ENCODE measurements at places on chromosomes 4 and X.

DNA sequence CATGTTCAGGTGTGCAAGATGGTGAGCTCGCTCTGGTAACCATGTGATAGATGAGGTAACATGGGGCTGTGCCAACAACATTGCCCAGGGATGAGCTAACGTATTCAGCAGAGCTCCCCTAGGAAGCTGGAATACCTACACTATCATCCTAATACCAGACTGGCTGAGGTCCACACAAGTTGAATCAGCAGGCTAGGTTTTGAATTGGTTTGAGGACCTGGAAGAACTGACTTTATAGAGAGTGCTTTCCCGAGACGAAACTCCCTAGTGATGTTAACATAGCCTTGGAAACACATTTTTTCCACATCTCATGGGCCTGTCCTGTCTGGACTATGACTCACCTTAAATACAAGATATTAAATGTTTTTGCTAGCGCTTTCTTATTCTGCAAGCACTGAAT lies 56.7 kb downstream of the IGFBP7 start:
- no peak for DNase-seq

DNA sequence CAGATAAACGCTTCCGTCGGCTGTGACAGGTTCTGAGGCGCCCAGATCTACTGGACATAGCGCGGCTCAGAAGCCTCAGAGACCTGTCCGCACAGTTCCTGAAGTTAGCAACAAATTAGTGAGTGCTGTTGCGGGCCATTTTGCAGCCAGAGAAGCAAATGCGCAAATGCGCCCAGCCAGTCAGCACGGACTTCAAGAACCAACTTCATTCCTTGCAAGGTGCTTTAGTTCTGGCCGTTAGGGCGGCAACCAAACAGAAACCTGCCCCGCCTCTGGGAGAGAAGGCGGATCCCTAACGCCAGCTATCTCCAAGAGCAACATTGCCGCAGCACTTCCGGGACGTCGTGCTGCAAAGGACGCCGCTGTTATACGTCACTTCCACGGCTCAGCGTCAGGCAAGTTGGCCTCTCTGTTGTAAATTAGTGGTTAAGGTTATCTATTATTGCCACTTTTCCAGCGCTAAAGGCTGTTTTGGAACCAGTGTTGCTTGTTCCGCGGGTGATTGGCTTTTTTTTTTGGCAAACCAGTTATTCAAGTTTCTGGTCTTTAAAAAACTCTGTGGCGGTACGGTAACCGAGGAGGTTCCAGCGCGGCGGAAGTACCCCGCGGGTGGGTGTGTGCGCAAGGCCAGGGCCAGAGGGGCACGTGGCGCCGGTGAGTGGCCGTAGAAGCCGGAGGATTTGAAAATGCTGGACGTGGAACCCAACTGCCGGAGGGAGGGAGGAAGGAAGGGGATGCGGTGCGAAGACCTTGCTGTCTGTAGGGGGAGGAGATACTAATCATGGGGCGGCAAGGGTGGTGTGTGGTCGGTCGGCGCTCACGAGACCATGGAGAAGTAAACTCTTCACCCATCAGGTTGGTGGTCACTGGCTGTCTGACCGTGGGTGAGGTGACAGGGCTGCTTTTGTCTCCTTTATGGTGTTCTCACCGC lies at the start of gene GAR1:
GAR1 (plus strand) TSS at position 612 of the 931 bp plus-strand sequence. CDS start 403 bp downstream, outside the sequence.
- peak; percentile 76 for DNase-seq

DNA sequence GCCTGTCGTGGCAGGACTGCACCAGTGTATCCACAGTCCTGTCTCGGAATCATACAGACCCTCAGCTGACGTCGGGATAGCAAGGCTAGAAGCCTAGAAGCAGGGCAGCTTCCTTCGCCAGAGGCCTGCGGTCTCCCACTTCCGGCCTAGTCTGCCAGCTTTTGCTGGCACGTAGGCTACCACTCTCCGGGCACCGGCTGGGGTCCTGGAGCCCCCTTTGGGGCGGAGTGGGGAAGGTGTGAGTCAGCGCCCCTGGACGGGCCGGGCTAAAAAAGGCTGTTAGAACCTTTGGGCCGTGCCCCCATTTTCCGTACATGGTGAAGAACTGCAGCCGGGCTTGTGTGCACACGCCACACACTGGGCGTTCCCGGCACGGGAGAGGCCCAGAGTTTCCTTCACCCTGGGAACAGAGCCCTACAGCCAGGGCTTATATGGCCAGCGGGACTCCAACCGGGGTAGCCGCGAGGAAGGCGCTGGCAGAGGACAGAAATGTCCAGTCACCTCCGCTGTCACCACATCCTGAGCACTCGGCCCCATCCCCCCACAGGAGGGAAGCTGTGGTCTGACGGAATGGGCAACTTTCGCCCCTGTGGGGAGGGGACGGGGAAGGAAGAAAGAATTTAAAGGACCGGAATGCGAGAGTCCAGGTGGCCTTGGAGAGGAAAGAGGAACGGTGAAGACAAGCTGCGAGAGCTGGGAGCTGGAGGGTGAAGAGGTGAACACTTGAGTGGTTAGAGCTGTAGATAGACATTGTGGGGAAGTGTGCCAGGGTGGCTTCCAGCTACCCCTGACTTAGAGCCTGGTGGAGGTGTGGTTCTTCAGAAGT lies 4.6 kb downstream of the MAGIX start:
- DNase-seq: no peak

DNA sequence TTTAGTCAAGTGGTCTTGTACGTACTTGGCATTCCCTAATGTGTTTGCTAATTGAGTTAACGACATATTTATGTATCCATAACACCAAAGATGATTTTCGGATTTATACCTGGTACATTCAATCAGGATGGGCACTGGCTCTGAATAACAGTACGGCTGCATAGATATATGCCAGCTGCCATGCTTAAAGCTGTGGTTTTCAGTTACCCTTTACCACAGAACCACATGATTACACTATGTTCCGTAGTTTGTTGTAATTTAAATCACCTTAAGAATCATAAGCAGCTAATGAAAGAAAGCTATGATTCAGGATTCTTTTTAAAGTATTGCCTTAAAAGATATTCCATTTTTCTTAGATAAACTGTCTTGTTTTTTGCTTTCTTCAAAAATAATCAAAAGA lies 53.6 kb downstream of the FIP1L1 start:
- DNase-seq: no peak

DNA sequence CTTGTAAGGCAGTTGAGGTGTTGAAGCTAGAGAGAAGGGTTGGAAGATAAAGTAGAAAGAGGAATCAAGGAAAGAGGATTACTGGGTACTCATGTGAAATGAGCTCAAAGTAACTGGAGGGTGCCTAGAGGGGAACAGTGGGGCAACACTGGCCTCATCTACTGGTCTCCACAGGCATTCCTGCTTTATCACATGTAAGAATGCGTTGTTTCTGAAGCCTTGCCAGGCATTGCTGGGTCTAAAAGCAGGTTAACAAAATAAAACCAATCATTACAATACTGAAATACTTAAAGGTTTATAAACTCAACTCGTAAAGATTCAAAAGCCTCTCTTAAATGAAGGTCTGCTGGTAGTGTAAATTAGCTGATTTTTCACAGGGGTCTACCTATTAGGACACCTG lies 96.0 kb downstream of the FANCB start:
- DNase-seq: no peak

DNA sequence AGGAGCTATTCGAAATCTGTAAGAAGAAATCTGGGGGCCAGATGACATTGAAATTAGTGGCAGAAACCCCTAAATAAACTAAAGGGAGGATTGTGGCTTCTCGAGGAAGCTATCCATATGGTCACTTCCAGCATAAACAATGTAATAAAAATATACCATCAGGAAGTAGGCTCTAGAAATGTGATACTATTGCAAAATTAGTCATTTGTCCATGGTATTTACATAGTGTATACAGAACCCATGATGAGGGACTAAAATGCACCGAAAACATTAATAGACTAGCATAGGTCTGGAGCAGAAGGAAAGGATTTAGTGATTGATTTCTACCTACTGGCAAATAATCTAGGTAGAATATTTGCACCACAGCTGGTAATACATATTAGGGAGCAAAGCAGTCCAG lies 1344.0 kb downstream of the FSTL5 start:
- DNase-seq: no peak

- DNase-seq: no peak
These were observed 147.1 kb downstream of the CPEB2 start for GRCh38 chr4:15149234-15149838.

DNA sequence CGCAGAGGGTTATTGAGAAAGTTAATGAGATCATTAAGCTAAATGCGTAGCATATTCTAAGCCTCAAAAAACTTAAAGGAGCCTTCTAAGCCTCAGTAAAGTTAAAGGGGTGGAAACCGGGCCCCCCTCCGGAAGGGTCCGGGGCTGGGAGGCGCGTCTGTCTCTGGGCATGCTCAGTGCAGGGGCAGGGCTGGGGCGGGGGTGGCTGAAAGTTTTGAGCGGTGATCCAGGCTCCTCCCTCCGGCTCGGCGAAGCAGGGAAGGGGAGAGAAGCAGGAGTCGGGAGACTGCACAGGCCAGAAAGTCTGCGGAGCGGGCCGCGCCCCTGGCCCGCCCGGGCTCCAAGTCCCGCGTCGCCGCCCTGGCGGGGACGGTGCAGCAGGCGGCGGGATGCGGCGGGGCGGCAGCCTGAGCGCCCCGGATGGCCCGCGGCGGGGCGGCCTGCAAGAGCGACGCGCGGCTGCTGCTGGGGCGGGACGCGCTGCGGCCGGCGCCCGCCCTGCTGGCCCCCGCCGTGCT lies at the start of gene EVC:
EVC (plus strand) TSS at position 241 of the 518 bp plus-strand sequence; CDS start at position 421, 180 bp downstream.
- DNase-seq: no peak

DNA sequence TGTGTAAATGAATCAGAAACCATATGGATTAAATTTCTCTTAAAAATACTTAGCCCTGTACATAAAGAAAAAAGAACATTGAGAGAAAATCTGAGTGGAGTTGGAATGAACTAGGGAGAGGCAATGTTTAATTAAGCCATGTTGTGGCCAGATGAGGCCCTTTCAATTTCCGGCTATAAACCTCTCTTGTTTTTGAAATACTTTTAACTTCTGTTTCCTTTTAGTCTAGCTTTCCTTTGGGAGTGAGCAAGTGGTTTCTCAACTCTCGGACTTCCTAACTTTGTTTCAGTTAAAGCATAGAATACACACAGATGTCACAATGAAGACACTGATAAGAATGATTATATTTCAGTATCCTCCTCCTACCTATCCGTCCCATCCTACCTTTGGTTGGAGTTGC lies 197.2 kb downstream of the ARHGAP24 start:
- DNase-seq: no peak

GRCh38 chr4:27428661-27429060 lies 568.0 kb downstream of the STIM2 start:
- no peak for DNase-seq

GRCh38 chr4:108172231-108172752 lies 3.6 kb upstream of the LEF1 start:
- DNase-seq: no peak

DNA sequence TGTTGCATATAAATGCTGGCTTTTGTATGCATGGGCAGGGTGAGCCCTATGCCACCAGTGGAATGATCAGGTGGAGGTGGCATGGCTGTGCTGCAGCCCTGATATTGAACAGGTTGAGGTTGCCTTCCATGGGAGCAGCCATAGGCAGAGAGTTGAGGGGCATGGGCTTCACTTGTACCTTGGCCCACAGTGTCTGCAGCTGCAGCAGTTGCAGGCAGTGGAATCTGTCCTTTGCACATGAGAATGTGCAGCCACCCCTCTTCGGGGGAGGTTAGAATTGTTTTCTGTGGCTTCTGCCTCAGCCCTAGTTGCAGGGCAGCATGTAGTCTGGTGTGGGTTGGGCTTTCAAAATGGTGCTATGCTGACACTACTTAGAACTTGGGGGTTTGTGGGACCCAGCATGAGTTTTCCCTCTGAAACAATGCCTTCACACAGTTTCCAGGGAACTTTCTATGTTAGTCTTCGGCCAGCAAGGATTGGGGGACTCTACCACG lies 25.4 kb upstream of the VSIG1 start:
- DNase-seq: no peak

GRCh38 chr4:127846061-127846460 lies 34.6 kb upstream of the PLK4 start:
- no peak for DNase-seq

GRCh38 chr4:51958199-51958968 lies 61.8 kb downstream of the LRRC66 start:
- no peak for DNase-seq

- no peak for DNase-seq
These were observed 193.6 kb downstream of the SOWAHB start for GRCh38 chr4:76704133-76704881.

- no peak for DNase-seq
These were observed 433.1 kb downstream of the ZIC3 start for GRCh38 chrX:137999071-137999470.

All from HS-5 (cell line).